B cell (primary cell): ENCODE measurements at places on chromosomes 2 and 18.

- no peak for DNase-seq
These were observed 4.8 kb upstream of the MALL start for GRCh38 chr2:110120171-110121051.

- no peak for DNase-seq
These were observed 667.6 kb upstream of the ACVR2A start for GRCh38 chr2:147177071-147177857.

- DNase-seq = no peak
These were observed 50.4 kb upstream of the CTIF start for GRCh38 chr18:48488388-48488850.

DNA sequence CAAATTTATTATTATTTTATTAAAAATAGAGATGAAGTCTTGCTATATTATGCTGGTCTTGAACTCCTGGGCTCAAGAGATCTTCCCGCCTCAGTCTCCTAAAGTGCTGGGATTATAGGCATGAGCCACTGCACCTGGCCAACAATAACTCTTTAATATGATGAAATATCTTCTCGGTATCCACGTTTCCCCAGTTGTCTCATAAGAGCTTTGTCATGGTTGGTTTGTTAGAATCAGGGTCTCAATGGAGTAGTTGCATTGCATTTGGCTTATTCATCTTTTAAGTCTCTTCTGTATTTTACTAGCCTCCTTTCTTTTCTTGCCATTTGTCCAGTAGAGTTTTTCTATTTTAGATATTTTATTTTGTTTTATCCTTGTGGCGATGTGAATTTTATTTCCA, 32.7 kb upstream of the DLX2 start:
- DNase-seq = no peak

DNA sequence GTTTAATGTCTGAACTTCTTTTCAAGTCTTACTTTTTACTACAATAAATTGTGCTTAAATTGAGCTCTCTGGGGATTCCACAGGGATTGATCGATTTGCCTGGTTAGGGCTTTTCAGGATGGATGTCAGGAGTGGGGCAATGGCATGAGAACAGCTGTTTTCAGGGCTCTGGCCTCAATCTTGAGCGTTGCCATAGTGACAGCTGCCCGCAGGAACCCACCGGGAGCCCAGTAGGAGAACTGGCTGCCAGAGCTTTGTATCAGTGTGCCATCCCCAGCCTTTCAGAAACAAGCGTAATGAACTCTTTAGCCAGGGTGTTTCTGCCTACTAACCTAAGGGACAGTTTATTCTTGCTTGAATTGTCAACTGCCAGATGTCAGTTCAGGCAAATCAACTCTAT, 93.5 kb downstream of the GALNT3 start:
- DNase-seq = no peak

GRCh38 chr18:23964282-23965238, 50.0 kb upstream of the TTC39C start:
- peak; percentile 41 for DNase-seq

- no peak for DNase-seq
These were observed 19.3 kb downstream of the BCL11A start for GRCh38 chr2:60534052-60534685.

- DNase-seq = no peak
These were observed 156.4 kb upstream of the PXDN start for GRCh38 chr2:1900732-1901131.

- no peak for DNase-seq
These were observed 85.5 kb downstream of the NFATC1 start for GRCh38 chr18:79481046-79481790.

DNA sequence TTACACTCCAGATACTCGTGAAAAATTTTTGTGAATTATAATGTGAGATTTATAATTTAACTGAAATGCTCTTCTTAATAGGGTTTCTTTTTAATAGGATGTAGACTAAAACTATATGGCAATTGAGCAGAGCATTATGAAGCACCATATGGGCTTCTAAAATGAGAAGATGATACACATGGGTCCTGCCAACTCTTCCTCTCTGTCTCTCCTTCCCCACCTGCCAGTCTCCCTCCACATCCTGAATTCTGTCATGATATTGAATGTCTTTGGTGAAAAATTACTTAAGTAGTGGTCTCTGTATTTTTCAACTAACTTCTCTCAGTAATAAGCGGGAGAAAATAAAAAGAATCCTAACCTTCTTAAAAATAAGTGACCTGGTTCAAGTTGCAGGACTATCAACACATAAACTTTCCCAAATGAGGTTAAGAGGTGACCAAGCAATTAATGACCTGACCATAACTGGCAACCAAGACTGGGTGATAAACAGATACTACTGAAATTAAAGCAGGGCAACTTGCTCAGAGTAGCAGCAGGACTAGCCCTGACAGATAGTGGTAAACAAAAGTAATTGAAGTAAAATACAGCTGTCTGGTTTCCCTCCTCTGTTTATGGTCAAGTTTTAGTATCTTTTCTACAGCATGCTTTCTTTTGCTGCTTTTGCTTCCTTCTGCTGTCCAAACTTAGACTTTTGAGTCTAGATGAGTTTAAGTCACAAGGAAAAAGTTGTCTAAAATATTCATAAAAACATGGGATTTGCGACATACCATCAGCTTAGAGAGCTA, 117.1 kb upstream of the PDE1A start:
- no peak for DNase-seq

- DNase-seq = no peak
These were observed 225.8 kb downstream of the NAPG start for GRCh38 chr18:10751653-10752052.

DNA sequence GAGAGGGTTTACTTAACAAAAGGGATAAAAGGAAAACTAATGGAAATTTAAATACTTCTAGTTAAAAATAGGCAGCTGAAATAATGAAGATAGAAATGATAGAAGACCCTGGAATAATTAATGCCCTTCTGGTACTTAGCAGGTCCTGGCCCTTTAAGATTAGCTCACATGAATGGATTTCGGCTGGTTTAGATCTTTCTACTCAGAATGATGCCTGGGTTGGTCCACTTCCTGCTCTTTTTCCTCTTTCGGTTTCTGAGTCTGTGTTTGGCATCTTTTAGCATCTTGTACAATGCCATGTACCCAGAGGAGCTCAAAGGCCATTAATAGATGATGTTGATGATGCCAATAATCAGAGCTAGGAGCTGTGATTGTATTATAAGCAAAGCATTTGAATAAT, 290.5 kb downstream of the CLIP4 start:
- no peak for DNase-seq

GRCh38 chr2:215979620-215980019, 33.7 kb downstream of the MREG start:
- no peak for DNase-seq

DNA sequence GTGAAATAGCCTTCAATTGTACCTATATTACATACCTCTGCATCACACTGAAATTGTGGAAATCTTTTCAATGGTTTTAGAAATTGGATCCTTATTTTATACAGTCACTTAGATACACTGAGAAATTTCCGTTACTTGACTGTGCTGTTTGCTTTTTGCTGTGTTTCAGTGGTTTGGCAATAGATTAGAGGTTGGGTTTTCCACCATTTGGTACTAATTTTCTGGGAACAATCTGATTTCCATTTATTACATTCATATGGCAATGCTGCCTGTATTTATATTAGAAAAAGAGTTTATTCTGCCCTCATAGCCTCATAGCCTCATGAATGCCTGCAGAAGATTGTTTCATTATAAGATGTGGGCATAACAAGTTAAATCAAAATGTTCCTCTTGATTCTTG, 285.0 kb downstream of the GULP1 start:
- no peak for DNase-seq

DNA sequence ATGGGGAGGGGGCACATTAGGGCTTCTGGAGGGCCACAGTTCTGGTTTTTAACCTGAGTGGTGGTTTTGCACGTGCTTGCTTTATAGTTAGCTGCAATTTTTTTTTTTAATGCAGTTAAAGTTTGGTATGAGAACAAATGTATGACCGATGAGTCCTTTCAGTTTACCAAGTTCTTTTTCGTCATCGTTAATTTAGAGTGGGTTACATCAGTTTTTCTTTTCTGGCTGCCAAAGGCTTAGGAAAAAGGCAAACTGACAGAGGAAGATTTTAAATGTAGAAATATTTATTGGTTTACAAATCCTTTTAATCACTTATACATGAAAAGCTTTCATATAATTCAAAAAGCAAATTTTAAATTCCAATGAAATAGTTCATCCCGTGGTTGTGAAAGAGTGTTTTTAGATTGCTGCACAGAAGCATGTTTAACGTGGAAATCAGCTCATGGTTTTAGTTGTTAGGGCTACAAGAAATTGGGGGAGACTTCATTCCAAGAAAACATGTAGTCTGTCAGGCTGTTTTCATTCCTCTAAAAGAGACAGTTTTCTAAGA, 82.9 kb downstream of the MSH2 start:
- DNase-seq = no peak

- no peak for DNase-seq
These were observed 86.2 kb downstream of the BCL2 start for GRCh38 chr18:63233334-63233733.

DNA sequence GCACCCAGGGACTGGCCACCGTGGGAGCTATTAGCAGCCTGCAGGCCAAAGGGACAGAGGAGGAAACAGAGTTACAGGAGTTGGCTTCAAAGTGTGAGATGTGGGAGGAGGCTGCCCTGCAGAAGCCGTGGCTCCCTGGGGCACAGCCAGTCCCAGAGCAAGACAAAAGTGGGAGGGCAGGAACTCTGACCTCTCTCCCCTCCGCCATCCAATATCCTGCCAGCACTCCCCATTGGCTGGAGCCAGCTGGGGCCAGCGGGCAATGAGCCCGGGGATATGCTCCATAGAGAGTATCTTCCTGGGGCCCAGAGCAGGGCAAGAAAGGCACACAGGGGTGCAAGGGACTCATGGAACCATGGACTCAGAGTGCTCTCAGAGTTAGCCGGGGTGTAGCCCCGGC, 143.1 kb downstream of the INHBB start:
- DNase-seq = no peak

DNA sequence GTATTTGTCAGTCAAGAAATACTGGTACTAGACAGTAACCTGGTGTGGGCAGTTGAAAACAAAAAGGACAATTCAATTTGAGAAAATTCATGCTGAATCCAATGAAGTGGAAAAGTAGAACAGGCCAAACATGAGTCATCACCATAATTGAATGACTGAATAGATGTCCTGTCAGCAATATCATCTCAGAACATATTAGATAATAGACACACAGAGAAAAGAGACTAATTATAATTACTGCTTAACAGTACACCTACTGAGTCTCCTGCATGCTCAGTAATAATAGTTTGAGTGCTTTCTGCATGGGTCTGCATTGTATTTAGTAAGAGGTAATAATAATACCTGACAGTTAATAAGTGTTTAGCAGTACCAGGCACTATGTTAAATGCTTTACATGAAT, 138.6 kb upstream of the ZC3H15 start:
- DNase-seq = no peak

DNA sequence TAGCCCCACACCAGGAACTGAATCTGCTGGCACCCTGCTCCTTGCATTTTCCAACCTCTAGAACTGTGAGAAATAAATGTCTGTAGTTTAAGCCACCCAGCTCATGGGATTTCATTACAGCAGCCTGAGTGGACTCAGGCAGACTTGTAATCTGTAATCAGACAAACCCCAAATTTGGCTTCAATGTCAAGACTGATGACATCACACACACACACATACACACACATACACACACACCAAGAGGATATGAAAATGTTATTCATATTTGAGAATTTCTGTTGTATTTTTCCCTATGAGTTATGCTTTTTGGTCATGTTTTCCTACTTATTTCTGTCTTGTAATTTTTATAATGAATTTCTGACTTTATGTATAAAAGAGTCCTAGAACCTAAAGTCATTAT, 83.8 kb upstream of the GLI2 start:
- DNase-seq = no peak
